ENCODE measurements at places on chromosomes 13 and 19.

DNA sequence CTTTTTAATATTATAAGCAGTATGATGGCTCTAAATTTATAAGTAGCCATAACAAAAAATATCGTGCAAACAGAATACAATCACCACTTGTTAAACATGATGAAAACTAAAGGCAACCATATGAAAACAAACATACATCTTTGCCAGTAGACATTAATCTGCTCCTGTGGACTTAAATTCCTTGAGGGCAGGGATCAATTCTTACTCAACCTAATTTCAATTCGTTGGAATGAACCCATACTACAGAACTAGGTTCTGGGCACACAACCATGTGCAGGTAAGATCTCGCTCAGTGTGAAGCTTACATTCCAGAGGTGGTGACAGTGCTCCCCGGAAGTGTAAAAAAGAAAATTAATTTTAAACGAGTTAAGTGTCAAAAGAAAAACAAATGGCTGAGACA is 13.4 kb downstream of the TBC1D4 start:
- DNase-seq: no peak

GRCh38 chr19:32189956-32190706 is 155.3 kb upstream of the ZNF507 start:
- no peak for DNase-seq

DNA sequence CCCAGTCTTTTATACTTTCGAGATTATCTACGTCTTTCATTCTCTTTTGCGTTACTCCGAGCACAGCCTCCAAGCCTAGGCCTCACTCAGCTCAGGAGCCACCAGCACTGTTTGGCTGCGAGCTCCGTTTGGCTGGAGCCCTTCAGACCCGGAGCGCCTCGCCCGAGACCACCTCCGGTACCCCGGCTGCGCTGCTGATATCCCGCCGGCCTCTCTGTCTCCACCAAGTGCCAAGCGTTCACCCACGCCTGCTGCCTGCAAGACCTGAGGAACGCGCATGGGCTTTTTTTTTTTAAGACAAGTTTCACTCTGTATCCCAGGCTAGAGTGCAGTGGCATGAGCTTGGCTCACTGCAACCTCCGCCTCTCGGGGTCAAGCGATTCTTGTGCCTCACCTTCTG is 14.1 kb upstream of the ZNF177 start:
- DNase-seq: no peak

GRCh38 chr13:74288361-74288911 is 154.2 kb upstream of the KLF12 start:
- DNase-seq: no peak

DNA sequence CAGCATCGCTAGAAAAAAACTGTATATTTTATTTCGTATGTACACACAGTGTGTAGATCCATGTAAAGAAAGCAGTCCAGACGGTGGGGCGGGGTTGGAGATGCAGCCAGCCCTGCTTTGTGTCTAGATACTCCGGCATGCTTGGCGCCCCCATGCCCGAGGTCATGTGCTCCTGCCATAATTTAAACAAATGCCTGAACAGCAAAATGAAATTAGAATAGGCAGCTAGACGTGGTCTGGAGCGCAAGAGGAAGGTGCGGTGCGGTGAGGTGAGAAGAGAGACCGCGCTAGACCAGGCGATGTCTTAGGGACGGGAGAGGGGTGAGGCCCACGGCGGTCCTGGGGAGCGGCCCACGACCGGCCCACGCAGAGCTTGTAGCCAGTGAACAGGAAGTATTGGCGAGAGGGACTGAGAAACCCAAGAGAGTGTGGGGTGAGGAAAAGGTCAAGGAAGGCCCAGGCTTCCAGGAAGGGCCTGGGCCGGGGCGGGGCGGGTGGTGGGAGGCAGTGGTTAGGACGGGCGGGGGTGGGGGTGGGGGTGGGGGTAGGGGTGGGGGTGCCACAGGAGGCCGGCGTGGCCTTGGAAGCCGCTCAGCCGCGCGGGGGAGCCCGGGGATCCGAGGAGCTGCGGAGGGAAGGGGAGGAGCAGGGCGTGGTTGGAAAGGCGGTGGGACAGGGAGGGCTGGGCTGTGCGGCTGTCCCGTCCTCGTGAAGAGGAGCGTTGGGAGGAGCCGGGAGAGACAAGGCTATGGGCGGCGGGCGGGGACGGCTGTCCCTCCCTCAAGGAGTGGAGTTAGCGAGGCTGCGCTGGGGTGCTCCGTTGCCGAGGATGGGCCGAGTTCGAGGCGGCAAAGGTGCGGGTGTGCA is 254.7 kb upstream of the SGCG start:
- no peak for DNase-seq

GRCh38 chr19:5317321-5317720 is 23.3 kb downstream of the PTPRS start:
- no peak for DNase-seq

DNA sequence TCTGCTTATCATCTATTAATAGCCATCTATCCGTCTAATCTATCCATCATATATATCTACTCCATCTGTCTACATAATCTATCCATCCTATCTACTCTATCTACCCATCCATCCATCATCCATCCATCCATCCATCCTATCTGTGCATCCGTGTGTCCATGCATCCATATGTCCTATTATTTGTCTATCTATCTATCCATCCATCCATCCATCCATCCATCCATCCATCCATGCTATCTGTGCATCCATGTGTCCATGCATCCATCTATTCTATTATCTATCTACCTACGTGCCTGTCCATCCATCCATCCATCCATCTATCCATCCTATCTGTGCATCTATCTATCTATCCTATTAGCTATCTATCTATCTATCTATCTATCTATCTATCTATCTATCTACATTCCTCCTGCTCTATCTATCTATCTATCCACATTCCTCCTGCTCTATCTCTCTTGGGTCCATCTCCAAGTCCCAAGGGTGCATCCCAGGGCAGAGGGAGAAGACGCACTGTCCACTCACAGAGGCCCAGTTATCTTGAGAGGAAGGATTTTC is 1.9 kb downstream of the CYP4F2 start:
- no peak for DNase-seq

GRCh38 chr13:75702476-75702875 is 66.3 kb downstream of the LMO7 start:
- no peak for DNase-seq

- no peak for DNase-seq
These were observed 14.6 kb downstream of the AKT2 start for GRCh38 chr19:40270362-40271089.

DNA sequence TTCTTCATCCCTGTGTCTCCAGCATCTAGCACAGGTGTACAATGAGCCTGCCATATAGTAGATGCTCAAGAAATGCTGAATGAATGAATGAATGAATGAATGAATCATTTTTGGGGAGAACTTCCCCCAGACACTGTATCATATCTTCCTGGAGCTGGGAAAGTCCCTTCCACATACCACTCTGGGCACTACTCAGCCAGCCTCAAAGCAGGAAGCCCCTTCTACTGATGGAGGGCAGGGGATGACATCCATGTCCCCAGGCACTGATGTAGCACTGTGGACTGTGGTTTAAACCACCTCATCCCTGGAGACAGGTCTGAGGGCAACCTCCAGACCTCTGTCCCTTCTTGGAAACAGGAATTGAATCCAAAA is 4.8 kb downstream of the GNA15 start:
- DNase-seq: no peak

DNA sequence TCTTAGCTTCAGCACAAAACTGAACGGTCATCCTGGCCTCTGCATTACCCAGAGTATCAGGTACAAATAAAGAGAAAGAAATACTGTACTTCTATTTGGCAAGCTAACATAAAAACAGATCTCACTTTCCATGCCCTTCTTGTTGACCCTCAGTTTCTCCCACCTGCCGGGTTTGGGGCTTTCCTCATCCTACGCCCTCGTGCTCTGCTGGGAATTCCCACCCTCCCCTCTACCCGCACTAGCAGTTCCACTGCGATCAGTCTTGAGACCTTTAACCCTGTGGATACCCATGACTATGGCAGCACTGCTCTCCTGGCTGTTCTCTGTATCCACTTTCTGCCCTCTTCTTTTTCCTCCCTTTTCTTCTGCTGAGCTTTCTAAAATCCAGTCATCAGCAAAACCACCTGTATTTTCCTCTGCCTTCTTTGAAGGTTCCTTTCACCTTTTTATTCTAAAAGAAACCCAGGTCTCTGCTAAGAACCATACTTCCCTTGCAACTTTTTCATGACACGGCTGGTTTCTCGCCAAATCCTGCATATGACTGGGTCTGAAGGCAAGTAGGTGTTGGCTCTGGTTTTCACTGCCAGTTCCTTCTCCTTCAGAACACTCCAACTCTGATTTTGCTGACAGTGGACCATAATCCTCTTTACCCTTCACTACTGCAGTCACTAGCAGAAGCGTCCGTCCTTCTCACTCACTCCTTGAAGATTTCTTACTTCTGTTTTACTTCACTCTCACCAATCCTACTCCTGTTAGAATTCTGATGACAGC is 99.4 kb downstream of the MIPEP start:
- DNase-seq: no peak

DNA sequence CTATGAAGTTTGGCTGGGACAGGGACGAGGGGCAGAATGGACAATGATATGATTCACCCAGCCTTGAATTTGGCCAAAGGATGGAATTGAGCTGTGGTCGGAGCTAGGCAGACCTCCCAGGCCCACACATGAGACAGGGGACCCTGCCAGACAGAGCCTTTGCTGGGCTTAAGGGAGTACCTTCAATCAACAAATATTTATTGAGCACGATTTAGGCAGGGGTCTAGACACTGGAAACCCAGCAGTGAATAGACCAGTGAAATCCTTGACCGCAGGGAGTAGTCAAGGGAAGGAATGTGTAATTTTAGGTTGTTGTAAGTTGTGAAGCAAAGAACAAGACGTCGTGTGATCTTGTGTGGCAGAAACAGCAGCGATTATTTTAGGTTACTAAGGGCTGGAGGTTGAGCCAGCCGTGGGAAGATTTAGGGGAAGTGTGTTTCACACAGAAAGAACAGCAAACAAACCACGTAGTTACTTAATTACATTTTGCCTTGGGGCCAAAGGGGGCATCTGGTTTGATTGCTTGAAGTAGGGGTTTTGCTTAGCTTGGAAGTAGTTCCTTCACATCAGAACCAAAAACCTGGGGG is 16.9 kb upstream of the AP1M2 start:
- no peak for DNase-seq

DNA sequence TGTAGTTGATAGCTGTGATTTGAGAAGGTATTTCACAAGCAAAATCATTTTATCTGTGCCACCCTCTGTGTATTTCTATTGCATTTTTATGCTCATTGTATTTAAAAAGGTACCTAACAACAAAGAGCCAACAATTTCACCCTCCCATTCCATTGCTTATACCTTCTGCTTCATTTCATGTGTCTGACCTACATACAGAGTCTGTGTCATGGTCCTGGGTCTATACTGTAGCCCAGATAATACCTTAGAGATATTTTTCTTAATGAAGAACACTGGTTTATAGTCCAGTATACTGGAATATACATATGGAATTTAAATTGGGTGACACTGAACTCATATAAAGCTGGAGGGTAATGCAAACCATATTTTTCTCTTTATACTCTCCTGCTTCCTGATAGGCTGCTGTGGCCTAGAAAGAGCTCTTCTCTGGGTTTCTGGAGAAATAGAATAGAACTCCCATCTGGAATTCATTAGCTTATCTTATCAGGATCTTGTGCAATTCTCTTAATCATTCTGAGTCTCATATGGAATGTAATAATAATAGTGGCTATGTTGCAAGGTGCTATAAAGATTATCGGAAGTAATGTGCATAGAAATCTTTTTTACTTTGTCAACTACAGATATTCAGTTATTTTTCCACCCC is 31.8 kb upstream of the SPART start:
- no peak for DNase-seq

DNA sequence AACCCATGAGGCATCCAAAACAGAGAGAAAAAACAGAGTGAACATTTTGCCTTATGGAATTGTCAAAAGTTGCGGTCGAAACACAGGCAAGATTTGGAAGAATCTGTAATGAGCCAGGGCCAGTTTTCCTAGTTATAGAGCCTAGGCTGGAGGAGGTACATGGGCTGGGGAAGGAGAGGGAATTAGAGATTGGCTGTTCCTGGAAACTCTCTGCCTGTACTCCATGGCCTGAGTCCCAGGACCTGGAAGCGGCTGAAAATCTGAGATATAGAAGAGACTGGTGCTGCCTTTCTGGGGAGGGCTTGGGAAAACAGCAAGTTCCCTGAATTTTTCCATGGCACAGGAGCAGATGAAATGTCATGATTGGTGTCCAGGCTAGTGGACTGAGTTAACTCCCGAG is 122.8 kb upstream of the KLF12 start:
- no peak for DNase-seq

Measured in NCI-H2081 treated with DMSO at 0.1 percent for 48 hours (cell line).